ENCODE measurements at places on chromosomes 3 and 15.

DNA sequence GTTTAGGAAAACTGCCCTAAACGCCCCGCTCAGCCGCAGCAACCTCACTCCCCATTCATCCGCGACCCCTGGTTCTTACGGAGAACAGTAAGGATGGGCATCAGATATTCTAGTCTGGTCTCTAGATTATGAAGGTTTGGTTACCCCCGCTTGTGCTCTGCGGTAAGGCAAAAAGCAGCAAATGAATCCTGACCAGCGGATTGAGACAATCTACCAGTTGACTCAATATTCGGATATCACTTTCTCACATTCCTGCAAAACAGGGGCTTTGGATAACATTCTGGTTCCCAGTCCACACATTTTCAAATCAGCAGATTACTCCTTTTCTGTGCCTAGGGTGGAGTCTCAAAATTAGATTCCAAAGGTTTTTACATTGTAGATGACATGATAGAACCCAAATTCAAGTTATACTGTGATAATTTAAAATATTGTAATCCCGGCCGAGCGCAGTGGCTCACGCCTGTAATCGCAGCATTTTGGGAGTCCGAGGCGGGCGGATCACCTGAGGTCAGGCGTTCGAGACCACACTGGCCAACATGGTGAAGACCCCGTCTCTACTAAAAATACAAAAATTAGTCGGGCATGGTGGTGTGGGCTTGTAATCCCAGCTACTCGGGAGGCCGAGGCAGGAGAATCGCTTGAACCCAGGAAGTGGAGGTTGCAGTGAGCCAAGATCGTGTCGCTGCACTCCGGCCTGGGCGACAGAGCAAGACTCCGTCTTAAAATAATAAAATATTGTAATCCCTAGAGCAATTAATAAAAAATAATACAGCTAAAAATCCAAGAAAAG lies 1.1 kb upstream of the CYFIP1 start:
- DNase-seq = no peak

DNA sequence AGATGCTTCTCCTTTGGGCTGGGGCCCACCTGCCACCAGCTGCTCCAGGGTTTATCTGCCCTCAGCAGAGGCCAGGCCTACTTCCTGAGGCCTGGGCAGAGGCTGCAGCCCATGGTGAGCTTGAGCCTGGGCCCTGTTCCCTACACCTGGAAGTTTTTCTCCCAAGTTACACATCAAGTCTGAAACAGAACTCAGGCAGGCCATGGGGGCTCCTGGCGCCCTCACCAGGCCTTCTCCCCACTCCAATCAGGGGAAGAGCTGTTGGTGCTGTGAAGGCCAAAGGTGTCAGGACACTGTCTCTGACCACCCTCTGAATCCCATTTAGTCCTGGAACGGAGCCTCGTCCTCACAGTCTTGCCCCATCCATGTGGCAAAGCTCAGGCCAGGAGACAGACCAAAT lies 7.3 kb downstream of the VWA5B2 start:
- DNase-seq = no peak

DNA sequence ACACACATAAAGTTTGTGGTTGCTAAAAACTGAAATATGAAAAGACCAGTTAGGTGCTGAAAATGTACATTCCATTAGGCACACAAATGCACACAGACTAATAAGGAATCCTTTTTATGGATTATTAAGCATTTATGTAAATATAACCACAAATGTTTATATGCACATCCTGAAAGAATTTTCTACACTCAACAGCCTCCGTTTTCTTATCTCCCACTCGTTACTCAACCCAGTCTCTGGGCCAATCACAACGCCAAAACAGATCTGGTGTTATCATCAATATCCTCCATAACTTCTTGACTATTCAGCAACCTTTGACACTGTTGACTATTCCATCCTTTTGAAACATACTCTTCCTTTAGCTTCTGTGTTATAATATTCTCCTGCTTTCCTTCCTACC lies 136.4 kb downstream of the ATP8B4 start:
- no peak for DNase-seq

GRCh38 chr3:78077178-78077577 lies 1037.3 kb downstream of the ROBO2 start:
- no peak for DNase-seq

DNA sequence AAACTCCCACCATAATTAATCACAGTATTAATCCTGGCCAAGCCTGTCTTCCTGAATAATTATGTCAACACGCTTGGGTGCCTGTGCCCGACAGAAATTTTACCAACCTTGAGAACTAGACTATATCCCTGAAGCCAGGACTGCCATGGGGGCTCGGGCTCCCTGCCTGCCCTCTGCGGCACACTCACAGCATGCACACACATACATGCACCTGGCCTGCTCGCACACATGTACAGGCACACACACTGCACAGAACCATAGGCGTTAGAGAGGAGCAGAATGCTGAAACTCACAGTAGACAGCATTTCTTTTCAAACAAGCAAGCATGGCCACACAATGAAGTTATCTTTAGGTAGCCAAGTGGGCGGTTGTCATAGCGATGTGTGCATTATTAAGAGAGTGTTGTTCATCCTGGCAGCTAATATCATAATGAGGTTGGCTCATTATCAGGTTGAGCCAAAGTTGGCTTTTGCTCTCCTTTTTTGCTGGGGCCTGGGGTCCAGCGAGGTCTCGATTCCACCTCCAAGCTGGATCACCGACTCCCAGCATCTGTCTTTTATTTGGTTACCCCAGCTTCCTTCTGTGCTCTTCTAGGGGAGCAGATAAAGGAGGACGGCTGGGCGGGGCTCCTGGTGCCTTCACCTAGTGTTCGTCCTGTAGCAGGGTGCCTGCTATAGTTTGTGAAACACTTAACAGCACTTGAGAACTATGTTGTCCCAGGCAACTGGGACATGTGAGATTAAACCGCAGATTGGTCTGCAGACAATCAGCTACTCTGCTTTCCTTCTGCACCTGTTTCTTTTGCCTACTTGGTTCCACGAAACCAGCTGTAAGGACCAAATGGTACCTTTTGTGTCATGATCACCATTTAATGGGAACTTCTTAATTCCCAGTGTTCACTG lies 91.4 kb downstream of the ZNF621 start:
- no peak for DNase-seq

GRCh38 chr3:117746066-117746465 lies 1036.5 kb downstream of the TUSC7 start:
- no peak for DNase-seq

DNA sequence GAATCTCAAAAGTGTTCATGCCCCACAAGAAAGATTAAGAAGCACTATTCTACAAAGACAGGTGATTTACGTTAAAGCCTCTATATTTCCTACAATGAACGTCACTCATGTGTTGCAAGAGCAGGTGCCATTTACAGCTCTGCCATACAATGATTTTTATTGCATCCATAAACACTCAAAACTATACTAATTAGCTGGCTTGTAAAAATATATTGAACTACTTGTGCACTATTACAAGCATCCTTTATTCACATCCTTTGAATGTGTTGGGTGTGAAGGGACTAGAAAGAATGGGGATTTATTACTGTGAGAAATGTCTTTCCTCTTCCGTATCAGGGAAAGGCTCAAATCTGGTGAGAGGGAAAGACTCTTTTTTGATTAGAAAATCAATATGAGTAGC lies 50.7 kb upstream of the C3orf49 start:
- DNase-seq = no peak

DNA sequence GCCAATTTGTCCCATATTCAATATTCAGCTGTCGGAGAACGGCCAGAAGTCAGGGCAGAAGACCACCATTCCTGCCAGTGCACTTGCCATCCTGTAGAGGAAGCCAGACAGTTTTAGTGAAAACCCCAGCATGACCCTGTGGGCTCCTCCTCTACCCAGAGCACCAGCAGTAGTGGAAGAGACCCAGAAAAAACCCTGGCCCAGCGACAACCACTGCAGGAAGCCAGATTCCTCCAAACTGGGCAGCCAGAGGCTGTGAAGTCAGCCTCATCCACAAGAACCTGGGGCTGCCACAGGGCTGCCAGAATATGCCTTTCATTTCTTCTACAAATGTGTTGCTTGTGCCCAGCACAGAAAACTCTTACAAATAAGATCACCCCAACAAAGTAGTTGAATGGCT lies 67.3 kb downstream of the HMCES start:
- DNase-seq = no peak
